A549 treated with DMSO at 1 μM for 4 hours (cell line): ENCODE measurements at places on chromosomes 3 and 15. TPM values are rescaled to one million over a fixed set of nuclear protein-coding genes. Genes with fewer than 3 reads are reported as not detected.

PRICKLE2 gene
- 2.4 to 2.8 TPM (median 2.7 TPM) in 5 replicates for total RNA-seq

ATP8B4 gene
- 0.80 to 1.6 TPM (median 0.84 TPM) in 5 replicates for total RNA-seq

SNTN gene
- not detected in 5 replicates for total RNA-seq

SPINK8 gene
- not detected in 5 replicates for total RNA-seq

EFHB gene
- total RNA-seq, result 0.39 to 1.2 TPM (median 0.71 TPM) in 5 replicates

VILL gene
- total RNA-seq, result 0.10 to 0.27 TPM (median 0.15 TPM) in 4 of 5 replicates, not detected in the other

RASL12 gene
- total RNA-seq, result 0.06 to 0.28 TPM (median 0.19 TPM) in 5 replicates

ARID3B gene
- total RNA-seq, result 3.8 to 4.7 TPM (median 4.1 TPM) in 5 replicates

ANP32A gene
- total RNA-seq, result 266 to 285 TPM (median 282 TPM) in 5 replicates

HIGD2B gene
- total RNA-seq, result 0.09 TPM in 1 of 5 replicates, not detected in the others

TRANK1 gene
- 1.5 to 2.0 TPM (median 1.8 TPM) in 5 replicates for total RNA-seq

ALDH1L1 gene
- 0.16 to 0.43 TPM (median 0.24 TPM) in 5 replicates for total RNA-seq

GP9 gene
- not detected in 5 replicates for total RNA-seq

PLA2G4E gene
- total RNA-seq, result not detected in 5 replicates

ATP10A gene
- 6.1 to 7.7 TPM (median 6.8 TPM) in 5 replicates for total RNA-seq
